ENCODE measurements at places on chromosomes 7 and 10.

DNA sequence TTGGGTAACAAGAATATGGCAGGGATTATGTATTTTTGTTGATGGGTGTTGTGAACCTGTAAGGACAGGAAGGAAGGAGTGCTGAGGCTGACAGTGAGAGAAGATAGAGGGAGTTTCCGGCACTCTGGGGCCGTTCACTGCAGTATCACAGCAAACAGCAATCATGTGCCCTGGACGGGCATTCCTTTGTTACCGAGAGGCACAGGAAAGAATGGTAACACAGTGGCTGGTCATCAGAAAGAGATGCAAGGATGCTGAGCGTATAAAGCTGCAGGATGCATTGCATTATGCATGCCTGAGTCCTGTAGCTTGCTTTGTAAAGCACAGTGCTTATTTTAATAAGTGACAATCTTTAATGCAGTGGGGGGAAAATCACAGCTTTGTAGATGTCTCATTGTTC, 286.8 kb downstream of the RPS24 start:
- DNase-seq, result no peak

DNA sequence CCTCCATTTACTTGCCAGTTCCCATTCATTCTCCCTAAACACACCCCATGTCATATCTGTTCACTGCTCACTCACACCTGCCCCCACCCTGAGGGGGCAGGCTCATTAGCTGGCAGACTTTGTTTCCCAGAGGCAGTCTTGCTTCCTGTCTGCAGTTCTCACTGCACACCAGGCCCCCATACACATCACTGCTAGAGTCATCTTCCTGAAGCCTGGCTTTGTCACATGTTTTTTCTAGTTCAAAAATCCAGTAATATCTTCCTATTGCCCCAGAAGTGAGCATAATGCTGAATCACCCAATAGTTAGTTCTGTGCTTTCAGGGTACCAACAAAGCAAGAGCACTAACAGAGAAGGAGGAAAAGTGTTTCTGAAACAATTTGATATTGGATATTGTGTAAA, 1.9 kb downstream of the LRRC72 start:
- DNase-seq, result no peak

GRCh38 chr7:19368491-19368925, 223.3 kb upstream of the FERD3L start:
- DNase-seq, result no peak

DNA sequence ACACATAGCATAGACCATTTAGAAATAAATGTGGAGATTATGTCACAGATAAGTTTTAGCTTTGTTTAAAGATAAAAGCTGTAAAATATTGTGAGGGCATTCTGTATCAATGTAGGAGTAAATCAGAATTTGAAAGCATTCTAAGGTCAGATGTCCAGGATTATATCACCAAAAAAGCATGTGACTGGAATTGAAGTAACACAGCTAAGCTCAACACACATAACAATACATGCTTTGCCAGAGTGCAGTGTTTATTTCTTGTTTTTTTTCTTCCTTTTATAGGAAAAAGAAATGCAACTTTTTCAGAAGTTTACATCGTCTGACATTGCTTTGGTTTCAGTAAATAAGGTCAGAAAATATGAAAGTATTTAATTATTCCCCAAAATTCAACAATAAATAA, 183.4 kb downstream of the HTR7 start:
- no peak for DNase-seq

GRCh38 chr10:125333209-125333591, 172.8 kb upstream of the CTBP2 start:
- DNase-seq, result no peak

- DNase-seq, result no peak
Measured at GRCh38 chr7:138499340-138499739, 39.3 kb downstream of the TRIM24 start.

GRCh38 chr10:86711513-86712316, 43.4 kb downstream of the LDB3 start:
- DNase-seq, result peak; percentile 57

DNA sequence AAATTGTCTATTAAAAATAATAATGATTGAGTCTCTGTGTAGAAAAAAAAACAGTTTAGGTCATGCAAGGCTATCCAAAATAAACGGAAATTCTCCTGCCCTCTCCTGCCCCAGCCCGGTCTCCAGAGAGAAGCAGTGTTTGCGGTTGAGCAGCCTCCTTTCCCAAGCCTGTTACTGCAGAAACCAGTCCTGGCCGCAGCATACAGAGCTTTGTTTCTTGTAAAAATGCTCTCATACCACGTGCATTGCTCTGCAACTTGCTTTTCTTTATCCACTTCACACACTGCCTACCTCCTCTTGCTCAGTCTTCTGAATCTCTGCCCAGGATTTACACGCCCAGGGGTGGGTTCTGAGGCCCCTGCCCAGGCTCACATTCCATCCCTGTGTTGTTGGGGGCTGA, 34.4 kb upstream of the CUL1 start:
- DNase-seq, result peak; percentile 76

DNA sequence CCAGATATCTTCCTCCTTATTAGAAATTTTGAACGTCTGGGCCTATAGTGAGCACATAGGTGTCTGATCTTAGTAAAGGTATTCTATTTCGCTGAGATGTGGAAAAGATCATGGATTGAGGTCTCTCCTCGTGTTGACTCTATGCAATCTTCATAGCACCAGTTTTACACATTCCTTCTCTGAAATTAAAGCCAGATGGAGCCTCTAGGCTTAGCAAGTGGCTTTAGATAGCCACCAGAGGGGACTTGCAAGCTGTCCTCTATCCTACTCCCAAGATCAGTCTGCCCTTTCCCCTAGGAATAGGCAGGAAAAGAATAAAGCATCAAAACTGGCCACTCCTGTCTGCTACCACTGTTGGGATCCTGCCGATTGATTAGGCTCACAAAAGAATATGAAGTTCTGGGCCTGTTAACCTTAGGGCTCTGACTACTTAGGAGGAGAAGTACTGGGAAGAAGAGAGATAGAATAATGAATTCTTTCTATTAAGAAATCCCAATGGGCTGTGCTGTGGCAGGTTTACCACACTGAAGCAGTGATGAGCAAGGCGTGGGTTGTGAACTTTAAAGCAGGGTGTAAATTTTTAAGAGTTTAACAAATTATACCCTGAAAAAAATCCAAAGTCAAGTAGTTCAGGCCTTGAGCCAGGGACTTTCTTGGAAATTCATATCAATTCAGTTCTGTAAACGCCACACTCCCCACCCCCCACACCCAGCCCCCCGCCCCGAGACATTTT, 2.2 kb upstream of the STRIP2 start:
- no peak for DNase-seq

DNA sequence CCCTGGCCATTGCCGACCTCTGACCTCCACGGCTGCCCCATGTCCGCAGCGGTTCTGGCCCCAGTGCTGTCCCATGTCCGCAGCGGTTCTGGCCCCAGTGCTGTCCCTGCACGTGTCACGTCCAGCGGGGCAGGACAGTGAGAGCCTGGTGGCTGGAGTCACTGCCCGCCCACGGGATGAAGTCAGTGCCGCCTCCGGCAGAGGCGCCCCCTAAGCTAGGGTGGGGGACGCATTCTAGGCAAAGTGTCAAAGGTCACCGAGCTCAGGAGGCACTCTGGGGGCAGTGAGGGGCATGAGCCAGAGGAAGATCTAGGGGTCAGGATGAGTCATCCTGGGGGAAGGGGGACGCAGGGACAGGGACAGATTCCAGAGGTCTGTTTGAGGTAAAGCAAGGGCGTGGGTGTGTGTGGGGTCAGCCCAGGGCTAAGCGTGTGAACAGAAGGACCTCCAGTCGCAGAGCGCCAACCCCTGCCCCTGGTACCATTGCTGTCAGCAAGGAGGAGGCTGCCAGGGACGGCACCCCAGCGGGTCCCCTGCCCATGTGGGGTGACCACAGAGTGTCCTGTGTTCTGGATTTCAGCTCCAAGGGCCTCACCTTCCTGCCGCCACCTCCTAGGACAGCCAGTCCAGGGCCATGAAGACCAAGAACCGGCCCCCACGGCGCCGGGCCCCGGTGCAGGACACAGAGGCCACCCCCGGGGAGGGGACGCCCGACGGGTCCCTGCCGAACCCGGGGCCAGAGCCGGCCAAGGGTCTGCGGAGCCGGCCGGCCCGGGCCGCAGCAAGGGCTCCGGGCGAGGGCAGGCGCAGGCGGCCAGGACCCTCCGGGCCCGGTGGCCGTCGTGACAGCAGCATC, 665 bp downstream of the BHLHA15 start:
- peak; percentile 43 for DNase-seq

DNA sequence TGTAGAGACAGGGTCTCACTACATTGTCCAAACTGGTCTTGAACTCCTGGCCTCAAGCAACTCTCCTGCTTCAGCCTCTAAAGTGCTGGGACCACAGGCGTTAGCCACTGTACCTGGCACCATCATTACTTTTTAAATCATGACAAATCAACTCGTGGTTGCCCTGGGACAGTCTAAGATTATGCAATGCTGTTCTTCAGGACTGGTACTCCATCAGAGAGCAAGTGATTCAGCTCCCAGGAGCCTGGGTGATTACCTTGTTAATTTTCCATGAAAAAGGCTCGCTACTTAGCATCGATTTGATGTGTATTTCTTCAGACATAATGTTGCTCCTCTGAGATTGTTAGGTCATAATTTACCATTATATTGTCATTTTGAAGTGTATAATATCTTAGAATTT, 158.9 kb upstream of the STEAP4 start:
- no peak for DNase-seq

- no peak for DNase-seq
Measured at GRCh38 chr10:3848775-3849635, 64.0 kb upstream of the KLF6 start.

DNA sequence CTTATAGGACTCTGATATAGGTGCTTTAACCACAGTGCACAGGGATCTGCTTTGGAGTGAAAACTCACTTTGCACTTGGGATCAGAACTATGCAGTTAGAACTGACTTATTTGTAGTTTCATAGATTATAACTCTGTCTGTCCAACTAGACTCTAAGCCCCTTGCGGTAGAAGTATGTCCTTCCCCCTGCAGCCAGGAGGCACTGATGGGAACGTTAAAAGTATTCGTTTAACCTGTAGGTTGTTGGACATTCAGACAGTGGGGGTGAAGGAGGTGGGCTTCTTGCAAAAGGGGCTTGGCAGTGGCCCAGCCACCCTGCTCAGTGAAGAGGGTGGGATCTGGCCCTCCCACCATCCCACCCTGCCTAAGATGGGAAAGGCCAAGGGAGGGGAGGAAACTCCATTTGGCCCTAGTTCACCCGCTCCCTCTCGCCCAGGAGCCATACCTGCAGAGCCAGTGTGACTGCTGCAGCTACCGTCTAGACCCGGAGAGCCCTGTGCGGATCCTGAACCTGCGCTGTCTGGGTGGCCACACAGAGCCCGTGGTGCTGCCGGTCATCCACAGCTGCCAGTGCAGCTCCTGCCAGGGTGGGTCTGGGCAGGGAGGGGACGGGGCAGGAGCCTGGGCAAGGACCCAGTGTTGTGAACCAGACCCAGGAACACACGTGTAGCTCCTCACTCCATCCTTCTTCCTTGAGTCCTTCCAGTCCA, 5.7 kb upstream of the ZNF862 start:
- peak; percentile 37 for DNase-seq

DNA sequence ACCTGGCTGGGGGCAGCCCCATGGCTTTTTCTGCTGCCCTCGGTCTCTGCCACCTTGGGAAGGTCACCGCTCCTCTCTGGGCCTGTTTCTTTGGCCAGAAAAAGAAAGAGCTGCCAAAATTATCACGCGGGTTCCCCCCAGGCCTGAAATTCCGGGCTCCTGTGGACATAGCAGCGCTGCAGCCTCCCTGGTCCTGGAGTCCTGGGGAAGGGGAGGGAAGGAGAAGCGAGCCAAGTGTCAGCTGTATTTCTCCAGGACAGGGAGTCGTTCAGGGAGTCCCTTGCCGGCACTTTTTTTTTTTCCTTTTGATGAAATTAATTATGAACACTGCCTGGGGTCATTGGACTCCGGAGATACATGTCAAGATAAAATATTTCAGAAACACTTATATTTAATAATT, 152.3 kb upstream of the GPR26 start:
- no peak for DNase-seq

GRCh38 chr7:71868797-71869196, 543.3 kb downstream of the CALN1 start:
- no peak for DNase-seq

- DNase-seq, result no peak
Measured at GRCh38 chr7:16092711-16093110, 328.6 kb downstream of the CRPPA start.

DNA sequence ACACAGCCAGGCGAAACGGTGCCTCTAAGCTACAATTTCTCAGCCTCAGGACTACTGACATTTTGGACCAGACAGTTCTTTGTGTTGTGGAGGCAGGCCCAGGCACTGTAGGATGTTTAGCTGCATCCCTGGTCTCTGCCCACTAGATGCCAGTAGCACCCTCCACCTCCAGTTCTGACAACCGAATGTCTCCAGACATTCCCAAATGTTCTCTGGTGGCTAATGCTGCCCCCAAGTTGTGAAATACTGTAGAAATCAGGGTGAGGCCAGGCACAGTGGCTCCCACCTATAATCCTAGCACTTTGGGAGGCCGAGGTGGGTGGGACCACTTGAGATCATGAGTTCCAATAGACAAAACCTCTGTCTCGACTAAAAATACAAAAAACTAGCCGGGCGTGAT, 18.2 kb downstream of the HNRNPF start:
- DNase-seq, result no peak

- no peak for DNase-seq
Measured at GRCh38 chr10:104446151-104446550, 92.5 kb downstream of the CFAP58 start.

DNA sequence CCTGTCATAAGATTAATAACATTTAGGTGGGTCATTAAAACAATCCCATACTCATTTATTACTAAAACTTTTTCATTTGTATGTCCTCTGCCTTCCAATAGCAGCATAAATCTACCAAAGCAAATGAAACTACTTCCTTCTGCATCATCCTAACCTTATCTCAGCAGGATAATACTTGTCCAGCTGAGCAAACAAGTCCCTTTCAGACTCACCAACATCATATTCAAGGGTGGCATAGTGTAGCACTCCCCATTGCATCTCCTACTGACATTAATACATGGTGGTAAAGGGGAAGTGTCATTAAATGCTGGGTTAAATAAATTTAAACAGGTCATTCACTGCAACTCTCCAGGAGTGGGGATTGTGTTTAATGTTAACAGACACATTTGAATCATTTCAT, 3.4 kb upstream of the MINDY3 start:
- no peak for DNase-seq

DNA sequence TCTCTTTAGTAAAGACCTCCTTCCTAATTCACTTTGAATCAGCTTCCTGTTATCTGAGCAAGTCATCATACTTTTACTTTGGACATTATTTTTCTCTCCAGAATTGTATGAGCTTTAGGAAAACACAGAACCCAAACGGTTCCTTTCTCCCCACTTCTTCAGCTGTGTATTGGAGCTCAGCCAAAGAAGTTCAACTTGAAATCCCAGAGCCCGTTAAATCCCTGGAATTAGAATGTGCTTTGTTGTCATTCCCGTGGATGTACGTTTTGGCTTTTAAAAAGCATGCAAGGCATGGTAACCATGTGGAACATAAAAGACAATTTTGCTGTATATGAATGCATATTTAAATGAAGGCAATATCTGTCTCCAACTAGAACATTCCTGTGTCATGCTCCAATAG, 46.6 kb downstream of the AGMO start:
- no peak for DNase-seq

- DNase-seq, result peak; percentile 75
Measured at GRCh38 chr10:128064108-128064969, 61.9 kb downstream of the MKI67 start.
